ENCODE measurements at places on chromosomes 2 and 18.

DNA sequence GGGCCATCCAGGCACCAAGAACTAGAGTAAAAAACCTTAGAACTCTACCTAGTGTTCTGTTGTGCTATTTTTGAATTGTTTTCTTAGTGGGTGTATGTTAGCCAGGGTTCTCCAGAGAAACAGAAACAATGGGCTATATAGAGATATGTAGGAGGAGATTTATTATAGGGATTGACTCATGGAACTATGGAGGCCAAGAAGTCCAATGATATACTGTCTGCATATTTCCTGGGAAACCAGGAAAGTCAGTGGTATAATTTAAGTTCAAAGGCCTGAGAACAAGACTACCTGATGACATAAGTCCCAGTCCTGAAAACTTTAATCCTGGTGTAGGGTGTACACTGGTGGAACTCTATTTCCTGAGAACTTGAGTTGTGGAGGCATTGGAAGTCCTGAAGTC, 108.7 kb upstream of the ACVR1 start:
- DNase-seq: no peak

DNA sequence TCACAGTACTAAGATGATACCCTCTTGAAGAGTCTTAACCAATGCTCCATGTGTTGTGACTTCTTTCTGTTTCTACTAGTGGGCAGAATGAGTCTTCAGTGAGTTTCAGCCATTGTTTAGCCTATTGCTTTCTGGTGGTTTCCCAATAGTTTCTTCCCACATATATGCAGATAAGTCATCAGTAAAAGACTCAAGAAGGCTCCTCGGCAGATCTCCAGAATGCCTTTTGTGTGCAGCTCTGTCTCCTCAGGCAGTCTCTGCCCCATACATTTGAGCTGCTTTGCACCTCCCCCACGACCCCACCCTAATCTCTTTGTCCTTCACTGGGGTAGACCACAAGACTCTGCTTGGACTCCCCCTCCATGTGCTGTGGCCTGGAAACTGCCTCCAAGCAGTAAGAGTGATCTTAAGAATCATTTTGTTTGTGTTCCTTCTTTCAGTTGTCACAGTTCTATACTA, 71.6 kb upstream of the CHRNA1 start:
- DNase-seq: peak; percentile 19

- no peak for DNase-seq
These were observed 49.3 kb upstream of the FOSL2 start for GRCh38 chr2:28343184-28343942.

GRCh38 chr2:31660165-31660564, 79.4 kb upstream of the SRD5A2 start:
- no peak for DNase-seq

GRCh38 chr18:25927830-25928229, 162.6 kb downstream of the SS18 start:
- no peak for DNase-seq

DNA sequence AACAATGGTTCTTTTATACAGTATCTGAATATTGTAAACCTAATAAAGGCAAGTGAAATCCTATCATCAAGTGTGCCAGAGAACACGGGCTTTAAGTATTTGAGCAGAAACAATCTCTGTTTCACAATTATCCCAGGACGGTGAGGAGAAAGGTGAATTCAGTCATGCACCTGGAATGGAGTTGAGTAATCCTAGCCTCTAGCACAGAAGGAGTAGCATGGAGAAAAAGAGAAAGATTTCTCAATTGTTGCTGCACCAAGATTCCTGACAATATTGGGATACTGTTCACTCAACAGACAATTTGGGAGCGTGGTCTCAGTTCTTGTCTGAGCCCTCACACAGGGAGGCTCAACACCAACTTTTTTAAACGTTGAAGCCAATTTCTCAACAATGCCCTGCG, 510.6 kb downstream of the SOX11 start:
- no peak for DNase-seq

GRCh38 chr2:149513461-149513860, 74.1 kb downstream of the MMADHC start:
- no peak for DNase-seq

- DNase-seq: no peak
These were observed 47.9 kb downstream of the DOCK10 start for GRCh38 chr2:224994242-224994823.

- DNase-seq: no peak
These were observed 143.9 kb upstream of the DLX2 start for GRCh38 chr2:172246649-172247048.

DNA sequence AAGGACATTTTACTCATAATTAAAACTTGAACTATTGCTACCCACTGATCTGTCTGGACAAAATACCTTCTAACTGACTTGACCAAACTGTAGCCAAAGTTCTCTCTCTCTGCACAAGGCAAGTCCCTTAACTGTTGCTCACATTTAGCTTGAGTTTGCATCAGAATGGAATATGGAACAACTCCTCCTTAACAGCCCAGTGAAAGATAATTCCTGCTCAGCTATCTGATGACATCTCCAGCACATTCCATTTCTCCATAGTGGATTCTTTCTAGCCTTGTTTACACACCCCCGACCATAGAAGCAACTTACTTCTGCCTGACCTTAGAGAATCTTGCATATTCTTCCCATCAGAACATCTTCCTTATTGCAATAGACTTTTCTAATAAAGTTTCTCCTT, 317.2 kb upstream of the CDH2 start:
- DNase-seq: no peak

- no peak for DNase-seq
These were observed 199.5 kb downstream of the TTC32 start for GRCh38 chr2:19702267-19702666.

GRCh38 chr2:11026286-11026921, 114.7 kb downstream of the KCNF1 start:
- no peak for DNase-seq

GRCh38 chr2:136232456-136233172, 114.7 kb upstream of the CXCR4 start:
- DNase-seq: no peak

DNA sequence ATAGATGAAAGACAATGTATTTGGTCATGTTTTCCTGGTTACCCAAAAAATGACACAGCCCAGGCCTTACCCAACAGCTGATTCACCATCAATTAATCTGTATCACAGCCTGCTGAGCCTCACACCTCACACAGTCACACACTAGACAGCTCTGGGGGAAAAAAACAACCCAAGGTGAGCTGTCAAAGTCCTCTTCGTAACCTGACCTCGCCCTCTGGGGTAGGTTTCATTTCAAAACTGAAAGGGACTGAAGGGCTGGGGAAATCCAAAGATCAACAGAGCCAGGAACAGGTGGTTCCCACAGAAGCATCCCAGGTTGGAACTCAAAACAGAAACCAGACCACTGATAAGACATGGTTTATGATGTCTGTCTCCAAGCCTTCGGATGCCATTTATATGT, 18.2 kb upstream of the PCBP1 start:
- DNase-seq: no peak

GRCh38 chr2:236988690-236989624, 96.7 kb upstream of the COPS8 start:
- no peak for DNase-seq

DNA sequence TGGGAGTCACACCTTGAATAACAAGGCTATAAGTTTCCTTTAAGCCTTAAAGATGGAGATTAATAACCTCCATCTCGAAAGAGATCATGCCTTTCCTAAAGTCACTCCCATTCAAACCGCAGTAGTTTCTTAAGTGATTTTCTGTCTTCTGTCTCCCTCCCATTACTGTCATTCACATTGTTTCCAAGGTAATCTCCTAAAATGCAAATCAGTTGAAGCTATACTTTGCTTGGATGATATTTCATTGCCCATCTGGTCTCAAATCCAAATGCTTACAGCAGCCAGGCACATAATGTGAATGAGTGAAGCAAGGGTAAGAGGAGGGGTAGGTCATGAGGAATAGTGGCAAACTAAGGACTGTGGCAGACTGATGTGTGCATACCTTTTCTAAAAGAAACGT, 116.4 kb downstream of the CCDC141 start:
- no peak for DNase-seq

DNA sequence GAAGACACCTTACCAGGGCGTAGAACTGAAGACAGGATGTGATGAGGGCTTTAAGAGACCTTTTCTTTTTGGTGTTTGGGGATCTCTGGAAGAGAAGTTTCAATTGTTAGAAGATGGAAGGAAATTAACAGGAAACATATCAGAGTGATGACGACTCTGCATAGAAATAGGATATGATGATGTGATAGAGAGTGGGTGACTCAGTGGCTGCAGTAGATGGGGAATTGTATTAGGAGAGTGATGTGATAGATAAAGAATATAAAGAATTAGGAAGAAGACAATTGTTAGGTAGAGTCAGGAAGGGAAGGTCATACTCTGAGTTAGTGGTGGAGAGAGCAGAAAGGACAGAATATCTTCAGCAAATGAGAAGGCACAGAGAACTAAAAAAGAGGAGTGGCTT, 593.9 kb downstream of the NYAP2 start:
- no peak for DNase-seq

DNA sequence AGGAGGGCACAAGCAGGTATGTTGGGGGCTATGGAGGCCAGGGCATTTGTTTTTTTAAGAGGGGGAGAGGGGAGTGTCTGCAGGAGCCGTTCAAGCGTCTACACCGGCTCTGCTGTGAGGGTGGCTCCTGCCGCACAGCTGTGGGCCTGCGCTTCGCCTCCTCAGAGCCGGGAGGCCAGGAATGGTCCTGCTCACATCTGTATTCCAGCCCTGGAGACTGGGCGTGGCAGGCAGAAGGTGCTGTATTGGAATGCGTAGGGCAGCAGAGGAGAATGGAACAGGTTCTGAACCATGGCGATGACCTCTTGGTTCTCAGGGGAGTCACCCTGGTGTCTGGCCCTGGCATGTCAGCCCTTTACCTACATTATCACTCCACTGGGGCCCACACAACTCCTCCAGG, 26.8 kb upstream of the INHBB start:
- no peak for DNase-seq

DNA sequence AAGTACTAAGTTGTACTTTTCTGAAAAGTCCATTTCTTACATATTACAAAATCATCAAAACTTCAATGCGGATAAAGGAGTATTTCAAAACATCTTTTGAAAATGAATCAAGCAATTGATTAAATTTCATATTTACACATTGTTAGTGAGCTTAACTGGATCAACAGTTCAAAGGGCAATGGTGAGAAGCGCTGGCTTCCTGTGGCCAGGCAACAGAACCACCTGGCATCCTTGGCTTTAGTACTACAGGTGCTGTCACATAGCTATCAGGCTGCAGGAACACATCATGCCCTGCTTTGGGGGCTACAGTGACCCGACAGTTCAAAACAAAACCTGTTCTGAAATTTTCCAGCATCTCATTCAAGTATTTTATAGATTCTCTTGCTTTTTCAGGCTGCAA, 59.2 kb downstream of the SMAD2 start:
- no peak for DNase-seq

DNA sequence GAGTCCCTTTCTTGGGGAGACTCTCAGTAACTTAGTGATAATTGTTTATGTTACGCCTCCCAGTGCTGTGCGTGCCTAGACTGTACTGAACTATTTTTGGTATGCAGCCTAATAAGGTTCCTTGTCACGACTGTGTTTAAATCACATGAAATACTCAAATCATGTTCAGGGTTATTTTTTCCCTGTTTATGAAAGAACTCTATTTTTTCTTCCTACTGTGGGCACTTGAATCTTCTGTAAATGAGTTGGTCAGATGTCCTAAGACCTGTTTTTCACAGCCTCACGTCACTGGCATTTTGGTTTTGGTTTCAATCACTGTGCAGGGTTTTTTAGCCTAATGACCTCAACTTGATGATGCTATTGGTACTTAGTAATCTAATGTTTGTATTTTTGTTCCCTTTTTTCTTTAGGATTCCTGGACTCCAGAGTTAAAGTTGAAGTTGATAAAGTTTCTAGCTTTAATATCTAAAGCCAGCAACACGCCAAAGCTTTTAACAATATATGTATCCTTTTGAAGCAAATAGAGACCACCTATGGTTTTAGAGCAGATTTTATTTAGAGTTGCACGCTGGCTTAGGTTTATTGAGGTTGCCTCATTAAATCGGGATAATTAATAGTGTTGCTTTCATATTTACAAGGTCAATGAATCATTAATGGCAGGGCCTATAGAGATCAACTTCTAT, 24.0 kb downstream of the ARMC9 start:
- DNase-seq: no peak

DNA sequence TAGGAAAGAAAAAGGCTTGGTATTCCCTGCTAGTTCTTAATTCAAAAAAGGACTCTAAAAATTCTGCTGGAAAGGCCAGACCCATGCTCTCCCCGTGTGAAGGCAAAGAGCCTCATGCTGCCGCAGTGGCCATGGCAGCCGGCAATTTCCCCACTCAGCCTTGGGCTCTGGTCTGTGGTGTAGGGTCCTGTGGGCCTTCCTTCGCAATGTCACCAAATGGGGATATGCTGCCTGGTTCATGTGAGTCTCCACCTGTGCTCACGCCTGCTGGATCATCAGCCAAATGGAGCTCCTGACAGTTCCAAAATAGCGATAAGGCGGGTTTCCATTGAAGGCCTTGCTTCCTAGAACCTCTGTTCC, 282.8 kb upstream of the ATP5MC3 start:
- DNase-seq: no peak

GRCh38 chr2:160041091-160041490, 21.3 kb downstream of the PLA2R1 start:
- DNase-seq: no peak

GRCh38 chr2:147663962-147664361, 180.9 kb upstream of the ACVR2A start:
- no peak for DNase-seq

- no peak for DNase-seq
These were observed 24.1 kb downstream of the CFLAR start for GRCh38 chr2:201139836-201140604.

GRCh38 chr18:68638613-68639012, 76.3 kb downstream of the TMX3 start:
- no peak for DNase-seq

DNA sequence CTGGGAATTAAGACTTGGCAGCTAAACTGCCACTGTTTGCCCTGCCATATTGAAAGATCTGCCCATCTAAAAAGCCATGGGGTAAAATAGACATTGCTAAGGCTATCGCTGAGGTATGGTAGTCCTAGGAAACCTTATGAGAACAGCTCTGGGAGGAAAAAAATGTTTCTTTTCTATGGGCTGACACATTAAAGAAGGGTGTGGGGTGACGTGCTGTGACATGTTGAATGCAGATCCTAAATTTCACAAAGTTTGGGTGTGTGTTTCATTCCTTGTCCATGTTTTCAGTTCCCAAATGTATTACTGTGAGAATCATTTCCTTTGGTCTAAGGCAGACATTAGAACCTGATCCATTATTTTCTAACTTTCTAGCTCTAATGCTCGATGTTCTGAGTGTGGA, 766.4 kb downstream of the BCL11A start:
- no peak for DNase-seq

GRCh38 chr2:63059793-63060471, 9.3 kb downstream of the OTX1 start:
- DNase-seq: peak; percentile 48

GRCh38 chr2:230413479-230413878, 2.5 kb upstream of the SP100 start:
- peak; percentile 9 for DNase-seq

DNA sequence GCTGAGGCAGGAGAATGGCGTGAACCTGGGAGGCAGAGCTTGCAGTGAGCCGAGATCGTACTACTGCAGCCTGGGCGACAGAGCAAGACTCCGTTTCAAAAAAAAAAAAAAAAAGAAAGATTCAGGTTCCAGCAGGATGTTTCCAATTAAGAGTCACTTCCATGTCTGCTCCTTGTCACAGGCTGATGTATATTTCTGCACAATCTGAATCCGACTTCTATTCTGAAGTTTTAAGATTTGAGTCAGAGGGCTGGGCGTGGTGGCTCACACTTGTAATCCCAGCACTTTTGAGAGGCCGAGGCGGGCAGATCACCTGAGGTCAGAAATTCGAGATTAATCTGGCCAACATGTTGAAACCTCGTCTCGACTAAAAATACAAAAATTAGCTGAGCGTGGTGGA, 24.7 kb downstream of the SNRPD1 start:
- DNase-seq: no peak

GRCh38 chr18:45456090-45457021, 158.9 kb upstream of the SLC14A2 start:
- DNase-seq: no peak
